ENCODE measurements at places on chromosomes 2 and 18.

- DNase-seq = peak; percentile 8
Measured at GRCh38 chr2:143177096-143177786, 48.0 kb downstream of the ARHGAP15 start.

DNA sequence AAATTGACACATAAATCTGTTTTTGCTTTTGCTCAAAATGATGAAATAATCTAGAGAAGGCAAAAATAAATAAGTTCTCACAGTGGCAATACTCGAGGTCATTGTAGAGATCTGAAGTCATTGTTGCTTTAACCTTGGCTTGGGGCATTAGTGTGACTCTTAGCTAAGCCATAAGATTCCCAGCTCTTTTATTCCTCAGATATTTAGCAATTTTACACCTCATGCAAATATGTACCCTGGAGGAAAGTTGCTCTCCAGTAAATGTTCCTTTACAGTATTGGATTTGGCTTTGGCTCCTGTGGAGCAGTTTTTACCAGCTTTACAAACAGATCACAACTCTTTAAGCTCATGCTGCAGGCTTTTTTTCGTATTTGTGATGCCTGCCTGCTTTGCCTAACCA is 134.2 kb upstream of the NABP1 start:
- no peak for DNase-seq

GRCh38 chr2:69305712-69306392 is 81.2 kb downstream of the GFPT1 start:
- DNase-seq = no peak

DNA sequence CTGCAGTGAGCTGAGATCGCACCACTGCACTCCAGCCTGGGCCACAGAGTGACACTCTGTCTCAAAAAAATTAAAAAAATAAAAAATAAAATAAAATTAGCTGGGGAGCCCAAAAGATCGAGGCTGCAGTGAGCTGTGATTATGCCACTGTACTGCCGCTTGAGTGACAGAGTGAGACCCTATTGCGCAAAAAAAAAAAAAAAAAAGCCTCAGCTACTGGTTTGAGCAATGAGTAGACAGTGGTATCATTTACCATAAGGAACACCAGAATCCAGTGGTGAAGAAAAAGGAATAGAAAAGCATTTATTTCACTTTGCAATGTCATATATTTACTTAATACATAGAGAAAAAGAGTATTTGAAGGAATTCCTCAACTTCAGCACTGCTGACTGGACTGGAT is 3.0 kb downstream of the SAP130 start:
- no peak for DNase-seq

DNA sequence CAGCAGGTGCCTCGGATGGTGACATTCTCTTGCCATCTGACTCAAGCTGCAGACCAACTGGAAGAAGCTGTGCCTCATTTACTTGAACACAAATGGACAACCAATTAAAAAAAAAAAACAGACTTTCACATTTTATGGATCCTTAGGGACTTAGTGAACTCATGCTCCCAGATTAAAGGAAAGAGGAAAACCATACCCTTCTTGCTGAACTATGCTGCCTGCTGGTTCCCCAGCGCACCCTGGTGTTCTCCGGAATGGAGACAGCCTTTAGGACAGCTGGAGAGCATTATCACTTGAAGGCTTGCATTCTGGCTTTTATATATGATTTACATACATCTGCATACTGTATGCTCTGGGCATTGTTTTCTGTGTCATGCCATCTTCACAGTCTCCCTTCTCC is 370.7 kb downstream of the SLC4A3 start:
- DNase-seq = peak; percentile 22

DNA sequence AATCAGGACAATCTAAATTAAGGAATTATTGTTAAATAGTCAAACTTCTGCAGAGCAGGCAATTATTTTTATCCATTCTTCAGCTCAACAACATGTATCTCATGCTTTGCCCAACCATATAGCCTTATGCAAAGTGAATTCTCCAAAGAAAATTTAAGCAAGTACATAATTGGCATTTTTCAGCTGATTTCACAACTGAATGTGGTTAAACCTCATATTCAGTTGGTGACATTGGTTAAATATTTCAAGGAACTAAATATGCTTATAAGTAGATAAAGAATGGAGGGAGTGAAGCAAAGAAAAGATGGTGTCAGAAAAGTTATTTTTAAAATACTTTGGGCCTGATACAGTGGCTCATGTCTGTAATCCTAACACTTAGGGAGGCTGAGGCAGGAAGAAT is 816.2 kb downstream of the NRXN1 start:
- no peak for DNase-seq

DNA sequence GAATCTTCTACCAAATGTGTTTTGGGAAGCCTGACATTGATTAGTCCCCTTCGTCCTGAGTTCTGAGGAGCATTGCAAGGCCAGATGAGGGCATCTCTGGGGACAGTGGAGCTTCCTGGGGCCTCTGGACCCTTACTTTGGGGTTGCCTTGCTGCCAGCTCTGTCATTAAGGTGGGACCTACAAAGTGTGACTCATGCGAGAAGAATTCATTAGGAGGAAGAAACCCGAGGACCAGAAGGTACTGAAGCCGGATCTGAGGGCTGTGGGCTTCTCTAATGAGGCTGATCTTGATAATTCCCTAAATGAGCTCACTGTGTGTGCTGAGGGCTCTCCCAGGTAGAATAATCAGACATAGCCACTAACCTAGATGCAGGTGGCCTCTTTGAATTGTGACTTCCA is 695 bp upstream of the SCYGR2 start:
- DNase-seq = no peak

- no peak for DNase-seq
Measured at GRCh38 chr2:138312061-138312460, 189.5 kb upstream of the SPOPL start.

GRCh38 chr18:13566941-13567746 is 159.2 kb downstream of the FAM210A start:
- no peak for DNase-seq

GRCh38 chr2:126932966-126933710 is 34.4 kb downstream of the TEX51 start:
- no peak for DNase-seq

DNA sequence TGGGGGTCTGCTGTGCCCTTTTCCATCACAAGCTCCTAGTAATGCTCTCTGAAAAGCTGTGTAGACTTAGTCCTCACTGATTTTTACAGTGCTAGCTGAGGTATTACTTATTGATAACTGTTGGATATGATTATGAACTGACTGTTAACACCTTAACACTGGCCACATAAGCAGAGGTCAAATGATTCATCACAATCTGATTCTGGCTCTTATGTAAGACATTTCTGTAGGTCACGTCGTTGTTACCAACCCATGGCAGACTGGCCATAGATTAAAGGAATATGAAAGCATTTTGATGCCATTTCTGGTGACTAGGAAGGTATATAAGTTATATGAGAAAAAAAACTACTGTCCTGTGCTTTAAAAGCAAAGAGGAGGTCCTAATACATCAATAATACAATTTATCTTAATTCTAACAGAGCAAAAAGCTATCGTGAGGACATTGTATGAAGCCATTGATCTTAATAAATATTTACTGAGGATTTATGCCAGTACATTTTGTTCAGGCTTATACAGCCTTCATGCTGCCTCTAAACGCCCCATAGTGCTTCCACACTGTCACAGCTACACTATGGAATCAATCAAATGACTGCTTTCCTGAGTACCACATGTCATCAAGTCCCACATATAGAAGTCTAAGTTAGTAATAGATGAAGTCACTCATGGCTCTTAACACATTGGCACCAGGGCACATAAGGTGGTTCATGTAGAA is 6.9 kb upstream of the RND3 start:
- DNase-seq = no peak

- DNase-seq = peak; percentile 73
Measured at GRCh38 chr2:27353762-27354596, 2.6 kb downstream of the GTF3C2 start.

GRCh38 chr2:190864375-190864774 is 16.2 kb upstream of the GLS start:
- DNase-seq = peak; percentile 83

DNA sequence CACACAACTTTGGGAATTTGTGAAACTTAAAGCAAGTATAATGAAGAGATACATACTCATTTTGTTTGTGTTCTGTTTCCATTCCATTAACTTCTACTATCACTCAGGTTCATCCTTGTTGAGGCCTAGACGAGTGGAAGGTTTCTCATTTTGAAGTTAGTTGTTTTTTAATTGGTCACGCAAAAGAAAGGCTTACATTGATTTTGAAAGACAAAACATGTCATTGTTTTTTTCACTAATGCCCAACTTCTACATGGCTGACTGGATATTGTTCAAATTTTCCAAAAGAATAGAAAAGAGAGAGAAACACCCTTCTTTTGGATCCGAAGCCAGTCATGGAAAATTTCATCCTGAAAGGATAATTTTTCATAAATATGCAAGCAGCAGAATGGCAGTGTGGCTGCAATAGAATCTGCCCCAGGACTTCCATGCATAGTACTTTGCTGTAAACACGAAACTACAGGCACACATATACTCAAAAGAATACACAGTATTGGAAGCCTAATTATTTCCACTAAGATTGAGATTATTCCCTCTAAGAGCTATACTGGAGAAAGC is 27.4 kb downstream of the PRKCE start:
- DNase-seq = no peak

GRCh38 chr2:67895227-67895941 is 167.4 kb downstream of the C1D start:
- no peak for DNase-seq

GRCh38 chr2:179936141-179936540 is 71.0 kb downstream of the CWC22 start:
- DNase-seq = no peak

DNA sequence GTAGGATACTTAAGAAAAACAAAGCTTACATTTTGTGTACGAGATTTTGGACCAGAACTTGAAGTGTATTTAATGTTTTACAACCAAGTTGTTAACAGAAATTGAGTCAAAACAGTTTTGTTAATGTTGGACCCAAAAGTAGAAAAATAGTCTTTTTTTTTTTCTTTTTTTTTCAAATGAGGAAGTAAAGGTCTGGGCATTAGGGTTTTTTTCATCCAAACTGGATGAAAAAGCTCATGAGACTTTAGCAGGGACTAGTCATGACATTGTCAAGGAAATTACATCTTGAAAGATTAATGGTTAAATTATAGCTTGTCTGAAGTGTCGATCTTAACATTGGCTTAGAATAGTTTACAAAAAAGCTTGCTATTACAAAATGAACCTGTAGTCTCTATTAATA is 32.3 kb downstream of the CCNT2 start:
- no peak for DNase-seq

DNA sequence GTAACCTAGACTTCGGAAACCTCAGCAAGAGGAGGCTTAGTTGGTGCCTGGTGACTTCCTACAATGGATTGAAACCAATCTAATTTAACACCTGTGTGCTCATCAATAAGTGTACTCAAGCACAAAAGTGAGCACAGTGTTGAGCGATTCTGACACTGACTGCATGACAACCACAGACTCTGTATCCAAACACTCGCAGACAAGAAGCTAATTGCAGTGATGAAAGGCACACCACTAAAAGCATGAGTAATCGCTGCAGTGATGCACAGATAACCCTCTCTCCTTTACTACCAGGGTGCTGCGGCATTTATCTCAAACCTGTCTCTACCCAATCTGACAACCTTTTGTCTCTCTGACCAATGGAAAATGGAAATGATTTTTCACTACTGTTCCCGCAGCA is 168.1 kb downstream of the AFF3 start:
- DNase-seq = peak; percentile 5

DNA sequence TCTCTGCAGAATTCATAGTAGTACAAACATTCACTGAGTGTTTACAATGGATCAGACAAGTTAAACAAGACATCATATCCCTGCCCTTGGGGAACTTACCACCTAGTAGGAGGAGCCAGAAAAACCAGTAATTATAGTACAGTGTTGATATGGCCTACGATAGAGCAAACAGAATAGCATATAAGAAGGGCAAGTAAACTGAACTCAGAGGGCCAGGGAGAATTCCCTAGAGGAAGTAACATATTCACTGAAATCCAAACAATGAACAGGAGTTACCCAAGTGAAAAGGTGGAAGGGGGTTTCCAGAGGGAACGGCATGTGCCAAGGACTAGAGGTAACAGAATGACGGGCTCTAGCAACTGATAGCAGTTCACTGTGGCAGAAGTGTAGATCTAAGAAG is 34.1 kb downstream of the NHEJ1 start:
- DNase-seq = no peak
